ENCODE measurements at places on chromosomes 2 and 18.

- no peak for DNase-seq
Observed at GRCh38 chr18:49072524-49072934, 121.8 kb upstream of the SMAD7 start.

GRCh38 chr18:57190026-57190425 lies 43.1 kb downstream of the BOD1L2 start:
- no peak for DNase-seq

GRCh38 chr2:168450732-168451131 lies 5.3 kb upstream of the CERS6 start:
- DNase-seq: no peak

GRCh38 chr2:187148059-187148714 lies 299.2 kb upstream of the ZSWIM2 start:
- no peak for DNase-seq

GRCh38 chr2:103669531-103669930 lies 907.7 kb downstream of the TMEM182 start:
- no peak for DNase-seq
